ENCODE measurements at places on chromosomes 1 and 21. TPM values are rescaled to one million over a fixed set of nuclear protein-coding genes. Genes with fewer than 3 reads are reported as not detected.

DNA sequence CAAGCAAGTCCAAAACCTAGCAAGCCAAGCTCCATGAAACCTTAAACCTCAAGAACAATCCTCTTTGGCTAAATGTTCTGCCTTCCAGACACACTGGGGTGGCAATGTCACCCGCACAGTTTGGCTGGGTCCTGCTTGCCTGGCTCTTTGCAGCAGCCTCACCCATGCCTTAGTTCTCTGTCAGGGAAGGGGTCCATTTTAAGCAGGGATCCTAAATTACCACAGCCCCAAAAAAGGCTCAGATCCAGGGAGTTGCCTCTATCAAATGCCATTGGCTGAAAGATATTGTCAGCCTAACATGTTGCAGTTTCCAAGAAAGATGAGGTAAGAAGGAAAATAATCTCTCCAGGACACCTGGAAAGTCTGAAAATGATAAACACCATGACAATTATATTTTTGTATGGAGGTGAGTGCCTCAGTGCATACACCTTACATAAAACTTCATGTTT, 26.1 kb upstream of the LYPLAL1 start:
- no peak for DNase-seq

GRCh38 chr21:37087188-37087587, 14.1 kb downstream of the TTC3 start:
- no peak for DNase-seq

DNA sequence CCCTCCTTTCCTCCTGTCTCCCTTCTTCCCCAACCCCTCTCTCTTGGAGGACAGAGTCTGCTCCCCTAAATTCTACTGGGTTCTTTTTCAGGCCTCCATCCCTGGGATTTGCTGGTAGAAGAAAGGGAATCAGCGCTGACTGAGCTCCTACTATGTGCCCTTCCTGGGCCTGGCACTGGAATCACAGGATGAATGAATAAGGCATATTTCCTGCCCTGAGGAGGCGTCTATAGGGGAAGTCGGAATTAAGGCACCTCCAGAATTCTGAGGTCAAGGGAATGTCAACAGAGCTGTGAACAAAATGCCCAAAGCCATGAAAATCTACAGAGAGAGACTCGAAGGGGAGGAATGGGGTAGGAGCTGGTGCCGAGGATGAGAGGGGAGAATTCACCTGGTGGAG, 17.4 kb upstream of the BTG2 start:
- no peak for DNase-seq

DNA sequence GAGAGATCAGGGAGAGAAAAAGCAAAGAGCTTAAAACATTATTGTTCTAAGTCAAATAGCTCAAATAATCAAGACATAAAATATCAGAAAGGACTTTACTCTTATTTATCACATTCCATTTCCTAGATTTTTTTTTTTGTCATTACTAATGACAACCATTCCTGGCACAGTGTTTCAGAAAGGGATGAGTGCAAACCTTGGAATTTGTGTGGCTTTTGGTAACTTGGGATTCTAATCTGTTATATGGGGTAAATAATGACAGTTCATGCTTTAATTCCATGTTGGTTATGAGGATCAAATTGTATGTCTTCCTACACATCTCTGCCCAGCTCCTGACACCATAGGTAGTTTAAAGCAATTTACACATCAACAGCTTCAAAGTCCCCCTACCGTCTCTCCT, 358.4 kb upstream of the ADGRL4 start:
- no peak for DNase-seq

GRCh38 chr21:36249576-36250422, 70.2 kb upstream of the MORC3 start:
- no peak for DNase-seq

GRCh38 chr1:157551694-157552693, at the start of gene FCRL5:
TSS of gene FCRL5 (minus strand) at chr1:157552515. CDS start at chr1:157552362, 153 bp downstream.
- DNase-seq, result no peak

DNA sequence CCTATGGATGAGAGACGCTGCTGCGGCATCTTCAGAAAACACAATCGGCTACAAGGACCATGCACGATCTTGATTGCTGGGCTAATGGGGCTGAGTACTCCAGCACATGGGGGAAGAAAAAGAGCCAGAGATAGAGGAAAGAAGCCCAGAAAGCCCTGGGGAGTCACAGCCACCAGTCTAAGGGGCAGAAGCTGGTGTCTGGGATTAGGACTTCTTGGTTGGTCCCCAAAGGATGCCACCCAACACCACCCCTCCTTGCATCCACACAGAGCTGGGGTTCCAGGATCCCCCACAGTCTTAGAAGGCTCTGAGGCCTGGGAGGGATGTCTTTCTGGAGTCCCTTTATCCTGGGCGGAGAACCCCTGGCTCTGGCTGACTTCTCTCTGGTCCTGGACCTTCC, 98.4 kb upstream of the TARDBP start:
- DNase-seq, result no peak

- DNase-seq, result no peak
Measured at GRCh38 chr1:28110555-28110954, 22.1 kb upstream of the EYA3 start.

DNA sequence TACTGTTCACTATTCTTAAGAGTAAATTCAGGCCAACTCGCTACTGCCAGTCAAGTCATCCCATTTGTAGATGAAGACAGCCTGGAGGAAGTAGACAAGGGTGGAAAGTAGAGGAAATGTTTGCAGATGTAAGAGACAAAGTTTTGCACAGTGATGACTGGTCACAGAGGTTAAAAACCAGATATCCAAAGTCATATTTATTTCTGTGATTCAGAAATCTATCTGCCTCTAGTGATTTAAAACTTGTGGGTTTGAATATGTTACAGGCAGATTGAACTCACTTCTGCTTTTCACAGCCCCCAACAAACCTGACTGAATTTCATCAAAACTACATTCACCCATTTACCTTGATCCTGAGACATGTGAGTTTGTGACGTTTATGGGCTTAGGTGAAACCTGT, 484.7 kb upstream of the C1orf87 start:
- DNase-seq, result no peak

- no peak for DNase-seq
Measured at GRCh38 chr1:117565076-117565556, 40.7 kb upstream of the TENT5C start.

- DNase-seq, result no peak
Measured at GRCh38 chr1:15726508-15726907, 9.6 kb upstream of the SLC25A34 start.

DNA sequence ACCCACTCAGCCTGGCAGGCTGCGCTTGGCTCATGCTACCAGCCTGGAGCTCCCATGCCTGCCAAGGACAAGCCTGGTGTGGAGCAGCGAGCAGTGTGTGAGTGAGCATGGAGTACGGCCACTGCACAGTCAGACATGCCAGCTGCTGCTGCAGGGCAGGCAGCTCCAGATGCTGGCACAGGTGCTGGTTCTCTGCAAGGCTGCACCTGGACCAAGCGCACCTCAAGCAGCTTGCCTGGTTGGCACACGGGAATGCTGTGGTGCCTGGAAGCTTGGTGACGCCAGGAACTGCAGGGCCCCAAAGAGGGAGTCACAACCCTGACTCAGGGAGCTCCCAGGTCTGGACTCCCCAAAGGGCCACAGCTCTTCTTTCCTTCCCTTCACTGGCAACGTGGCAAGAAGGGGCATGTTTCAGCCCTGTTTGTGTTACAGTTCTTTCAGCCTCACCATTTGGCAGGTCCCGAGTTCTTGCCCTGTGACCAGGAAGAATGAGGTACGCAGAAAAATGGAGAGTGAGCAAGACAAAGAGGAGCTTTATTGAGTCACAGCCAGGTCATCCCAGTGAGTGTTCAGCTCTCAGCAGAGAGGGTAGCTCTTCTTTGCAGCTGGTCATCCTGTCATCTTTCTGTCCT, 26.1 kb downstream of the ACOT7 start:
- DNase-seq, result no peak

Gene SLC9C2
- polyA plus RNA-seq, result 0.36 TPM

Gene AXDND1
- 10.4 TPM for polyA plus RNA-seq

Gene GPR3
- 0.98 TPM for polyA plus RNA-seq

Gene NUP210L
- 0.03 TPM for polyA plus RNA-seq

Gene GJA5
- 29.1 TPM for polyA plus RNA-seq

Data from right renal pelvis (tissue), 4 donors.